ENCODE measurements at places on chromosomes 5 and 9.

- DNase-seq: no peak
Observed at GRCh38 chr9:33168941-33169544, 1.9 kb upstream of the B4GALT1 start.

- DNase-seq: no peak
Observed at GRCh38 chr9:80185112-80185738, 613.5 kb downstream of the TLE4 start.

GRCh38 chr5:98777295-98777694 lies 3.8 kb downstream of the RGMB start:
- no peak for DNase-seq

- no peak for DNase-seq
Observed at GRCh38 chr5:579211-579610, 32.9 kb upstream of the CEP72 start.

- no peak for DNase-seq
Observed at GRCh38 chr5:23352446-23352845, 155.0 kb upstream of the PRDM9 start.

GRCh38 chr9:82670000-82670399 lies 392.9 kb downstream of the RASEF start:
- DNase-seq: no peak

DNA sequence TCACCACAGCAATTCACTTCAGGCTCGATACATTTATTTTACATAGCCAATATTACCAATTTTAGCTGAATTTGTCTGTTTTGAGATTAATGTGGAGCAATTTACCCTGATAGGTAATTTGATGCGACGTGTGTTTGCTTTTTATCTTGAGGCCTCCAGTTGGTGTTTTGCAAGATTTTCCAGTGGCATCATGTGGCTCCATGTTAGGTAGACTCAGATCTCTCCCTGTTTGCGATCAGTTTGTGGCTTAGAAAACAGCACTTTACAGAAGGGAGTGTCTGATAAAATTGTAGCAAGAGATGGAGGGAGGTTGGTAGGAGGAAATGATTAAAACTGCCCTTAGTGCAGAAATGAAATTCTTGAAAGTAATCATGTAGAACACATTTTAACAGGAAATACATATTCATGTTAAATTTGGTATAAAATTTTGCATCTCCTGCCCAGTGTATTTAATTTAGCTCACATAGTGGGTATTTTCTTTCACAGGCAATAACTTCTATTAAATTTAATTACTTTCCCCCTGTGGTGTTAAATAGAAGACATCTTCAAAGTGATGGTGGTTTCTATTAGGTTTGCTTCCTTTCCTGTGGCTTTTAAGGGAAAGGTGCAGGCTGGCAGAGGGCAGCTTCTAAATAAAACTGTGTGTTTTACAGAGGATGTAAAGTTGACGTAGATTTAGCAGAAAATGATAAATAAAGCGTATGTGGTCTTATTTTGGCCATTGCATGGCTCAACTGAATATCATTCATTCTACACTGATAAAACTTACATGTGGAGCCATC lies 135.8 kb downstream of the KDM4C start:
- DNase-seq: no peak

GRCh38 chr5:96893342-96893741 lies 17.0 kb downstream of the ERAP2 start:
- DNase-seq: no peak

- no peak for DNase-seq
Observed at GRCh38 chr5:108521841-108522506, 140.1 kb upstream of the FBXL17 start.

DNA sequence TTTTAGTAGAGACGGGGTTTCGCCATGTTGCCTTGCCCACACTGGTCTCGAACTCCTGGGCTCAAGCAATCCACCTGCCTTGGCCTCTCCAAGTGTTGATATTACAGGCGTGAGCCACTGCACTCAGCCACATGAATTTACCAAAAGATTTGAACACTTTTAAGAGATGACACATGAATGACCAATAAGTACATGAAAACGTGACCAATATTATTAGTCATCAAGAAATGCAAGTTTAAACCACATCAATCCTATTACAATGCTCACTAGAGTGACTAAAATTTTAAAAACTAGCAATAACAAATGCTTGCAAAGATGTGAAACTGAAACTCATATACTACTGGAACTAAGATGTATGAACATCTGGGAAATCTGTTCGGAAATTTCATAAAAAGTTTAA lies 54.3 kb downstream of the NR6A1 start:
- DNase-seq: no peak

- no peak for DNase-seq
Observed at GRCh38 chr9:108545436-108545835, 310.4 kb downstream of the ACTL7B start.

DNA sequence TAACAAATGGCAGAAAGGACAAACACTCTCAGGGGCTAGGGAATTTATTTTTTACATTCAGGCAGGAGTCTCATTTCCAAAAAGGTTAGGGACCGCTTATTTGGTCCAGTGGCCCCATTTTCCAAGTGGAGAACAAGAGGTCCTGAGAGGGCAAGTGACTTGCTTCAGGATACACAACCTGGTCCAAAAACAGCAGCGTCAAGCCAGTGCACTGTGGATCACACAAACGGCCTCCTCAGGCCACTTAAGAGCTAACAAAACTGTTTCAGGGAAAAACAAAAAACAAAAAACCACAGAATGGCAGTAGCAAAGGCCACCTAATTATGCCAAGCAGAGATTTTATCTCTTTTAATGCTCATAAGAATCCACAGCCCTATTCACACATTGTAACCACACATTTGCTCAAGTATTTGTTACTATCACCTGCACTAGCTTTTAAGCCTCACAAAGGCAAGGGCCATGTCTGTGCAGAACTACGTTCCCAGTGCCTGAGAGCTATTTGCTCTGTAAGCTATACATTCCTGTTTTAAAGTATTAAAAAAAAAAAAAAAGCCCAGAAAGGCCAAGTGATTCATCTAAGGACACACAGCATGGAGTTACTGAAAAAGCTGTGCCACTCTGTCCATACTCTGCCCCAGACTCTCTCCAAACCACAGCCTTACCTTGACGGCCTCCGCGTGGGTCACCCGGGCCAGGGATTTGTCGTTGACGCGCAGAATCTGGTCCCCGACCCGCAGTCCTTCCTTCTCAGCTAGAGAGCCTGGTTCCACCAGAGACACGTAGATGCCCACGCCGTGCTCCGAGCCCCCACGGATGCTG lies 1.5 kb downstream of the WHRN start:
- DNase-seq: no peak

- no peak for DNase-seq
Observed at GRCh38 chr9:71349218-71349617, 227.8 kb upstream of the TRPM3 start.

DNA sequence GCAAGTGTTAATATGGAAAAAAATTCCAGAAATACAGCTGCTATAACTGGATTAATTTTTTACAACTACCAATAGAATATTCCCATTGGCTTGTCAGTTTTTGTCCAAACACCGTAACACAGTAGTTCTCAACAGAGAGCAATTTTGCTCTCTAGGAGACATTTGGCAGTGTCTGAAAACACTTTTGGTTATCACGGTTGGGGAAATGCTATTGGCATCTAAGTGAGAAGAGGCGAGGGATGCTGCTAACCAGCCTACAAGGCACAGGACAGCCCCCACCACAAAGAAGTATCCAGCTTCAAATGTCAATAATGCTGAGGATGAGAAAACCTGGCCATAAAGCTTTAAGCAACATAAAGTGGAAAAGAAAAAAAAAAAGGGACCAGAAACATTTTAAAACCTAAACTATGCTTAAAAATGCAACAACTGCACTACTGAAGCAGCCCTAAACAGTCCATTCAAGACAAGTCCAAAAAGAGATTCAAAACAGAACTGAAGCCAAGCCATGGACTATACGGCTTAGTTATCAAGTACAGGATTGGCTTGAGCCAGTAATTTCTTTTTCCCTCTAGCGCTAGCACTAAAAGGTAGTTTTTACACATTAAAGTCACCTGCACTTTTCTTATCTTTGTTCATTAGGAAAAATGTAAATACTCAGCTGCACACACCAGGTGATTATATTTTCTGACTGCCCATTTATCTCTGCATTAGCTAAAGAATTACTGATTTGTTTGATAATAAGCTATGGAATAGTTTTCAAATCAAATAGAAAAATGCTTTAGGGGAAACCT lies 83.9 kb downstream of the NR3C1 start:
- DNase-seq: no peak

DNA sequence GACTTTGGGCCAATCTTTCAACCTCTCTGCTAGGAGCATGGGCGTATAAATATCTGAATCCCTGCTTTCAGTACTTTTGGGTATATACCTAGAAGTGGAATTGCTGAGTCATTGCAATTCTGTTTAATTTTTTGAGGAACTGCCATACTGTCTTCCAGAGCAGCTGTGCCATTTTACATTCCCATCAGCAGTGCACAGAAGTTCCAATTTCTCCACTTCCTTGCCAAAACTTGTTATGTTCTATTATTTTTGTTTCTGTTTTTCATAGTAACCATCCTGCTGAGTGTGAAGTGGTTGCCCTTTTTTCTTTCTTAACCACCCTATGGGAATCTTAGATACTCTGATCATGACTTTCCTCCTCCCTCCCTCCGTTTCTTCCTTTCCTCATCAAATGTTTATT lies 11.1 kb upstream of the CCIN start:
- no peak for DNase-seq

DNA sequence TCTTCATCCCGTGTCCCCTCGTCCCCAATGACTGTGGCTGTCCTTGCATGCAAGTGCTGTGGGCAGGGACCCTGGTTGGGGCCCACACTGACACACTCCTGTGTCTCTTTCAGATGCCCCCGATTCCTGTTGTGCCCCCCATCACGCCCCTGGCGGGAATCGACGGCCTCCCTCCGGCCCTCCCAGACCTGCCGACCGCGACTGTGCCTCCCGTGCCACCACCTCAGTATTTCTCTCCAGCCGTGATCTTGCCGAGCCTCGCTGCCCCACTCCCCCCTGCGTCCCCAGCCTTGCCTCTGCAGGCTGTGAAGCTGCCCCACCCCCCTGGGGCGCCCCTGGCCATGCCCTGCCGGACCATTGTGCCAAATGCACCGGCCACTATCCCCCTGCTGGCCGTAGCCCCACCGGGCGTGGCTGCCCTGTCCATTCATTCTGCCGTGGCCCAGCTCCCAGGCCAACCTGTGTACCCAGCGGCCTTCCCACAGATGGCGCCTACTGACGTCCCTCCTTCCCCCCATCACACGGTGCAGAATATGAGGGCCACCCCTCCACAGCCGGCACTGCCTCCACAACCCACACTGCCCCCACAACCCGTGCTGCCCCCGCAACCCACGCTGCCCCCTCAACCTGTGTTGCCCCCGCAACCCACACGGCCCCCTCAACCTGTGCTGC lies 75.0 kb downstream of the WNK2 start:
- no peak for DNase-seq

DNA sequence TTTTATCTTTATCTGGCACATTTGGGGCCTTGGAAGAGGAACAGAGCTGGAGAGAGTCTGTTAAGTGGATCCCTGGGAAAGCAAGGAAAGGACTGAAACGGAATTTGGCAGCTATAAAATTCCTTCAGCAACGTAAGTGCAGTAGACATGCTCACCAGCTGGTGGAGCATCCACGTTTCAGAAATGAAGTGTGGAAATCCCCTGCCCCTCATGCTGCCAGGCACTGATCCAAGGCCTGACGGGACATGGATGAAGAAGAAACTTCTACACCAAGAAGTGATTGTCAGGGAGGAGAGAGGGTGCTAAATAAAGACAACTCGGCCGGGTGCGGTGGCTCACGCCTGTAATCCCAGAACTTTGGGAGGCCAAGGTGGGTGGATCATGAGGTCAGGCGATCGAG lies 209.3 kb downstream of the ROR2 start:
- DNase-seq: no peak

- DNase-seq: no peak
Observed at GRCh38 chr9:121690316-121690715, 38.9 kb downstream of the DAB2IP start.

DNA sequence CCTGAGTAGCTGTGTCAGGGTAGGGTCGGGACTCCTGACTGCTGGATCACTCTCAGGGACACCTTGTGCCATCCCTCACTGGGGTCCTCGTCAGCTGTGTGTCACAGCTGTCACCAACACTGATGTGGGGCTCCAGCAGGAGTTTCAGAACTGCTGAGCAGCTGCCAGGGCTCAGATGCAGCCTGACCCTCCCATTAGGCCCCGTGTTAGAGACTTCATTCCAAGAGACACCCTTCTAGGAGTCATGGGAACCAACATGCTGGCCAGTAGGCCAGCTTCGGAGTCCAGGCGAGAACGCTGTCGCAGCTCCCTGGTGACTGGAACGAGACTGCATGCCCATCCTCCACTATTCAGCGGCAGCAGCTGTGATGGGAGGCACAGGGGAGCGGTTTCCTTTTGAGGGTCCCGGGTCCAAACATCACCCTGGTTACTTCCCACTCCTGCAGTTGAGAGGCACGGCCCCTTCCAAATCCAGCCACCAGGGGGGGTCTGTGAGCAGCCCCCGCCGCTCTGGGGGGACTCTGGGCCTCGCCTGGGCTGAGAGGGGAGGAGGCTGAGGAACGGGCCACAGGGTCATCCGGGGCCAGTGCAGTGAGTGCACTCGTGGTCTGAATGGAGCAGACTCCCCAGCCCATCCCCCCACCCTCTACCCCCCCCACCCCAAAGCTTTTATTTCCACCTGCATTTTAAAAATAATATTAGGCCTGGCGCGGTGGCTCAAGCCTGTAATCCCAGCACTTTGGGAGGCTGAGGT lies 12.6 kb upstream of the TCF7 start:
- peak; percentile 54 for DNase-seq

DNA sequence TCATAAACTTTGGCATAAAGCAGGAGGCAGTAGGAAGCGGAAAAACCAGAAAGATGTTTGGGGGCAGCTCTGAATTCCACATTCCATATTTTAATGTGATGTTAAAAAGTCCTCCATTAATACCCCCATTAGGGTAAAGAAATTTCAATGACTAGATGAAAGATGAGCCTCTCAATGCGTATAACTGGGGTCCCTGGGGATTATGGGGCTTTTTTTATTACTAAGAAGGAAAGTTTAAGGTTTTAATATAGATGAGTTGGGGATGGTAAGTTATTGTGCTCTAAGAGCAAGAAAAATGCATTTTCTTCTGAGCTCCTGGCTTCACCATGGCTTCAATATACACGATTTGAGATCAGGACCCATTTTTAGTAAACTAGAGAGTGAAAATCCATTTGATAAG lies 321.9 kb downstream of the CDK5RAP2 start:
- no peak for DNase-seq

DNA sequence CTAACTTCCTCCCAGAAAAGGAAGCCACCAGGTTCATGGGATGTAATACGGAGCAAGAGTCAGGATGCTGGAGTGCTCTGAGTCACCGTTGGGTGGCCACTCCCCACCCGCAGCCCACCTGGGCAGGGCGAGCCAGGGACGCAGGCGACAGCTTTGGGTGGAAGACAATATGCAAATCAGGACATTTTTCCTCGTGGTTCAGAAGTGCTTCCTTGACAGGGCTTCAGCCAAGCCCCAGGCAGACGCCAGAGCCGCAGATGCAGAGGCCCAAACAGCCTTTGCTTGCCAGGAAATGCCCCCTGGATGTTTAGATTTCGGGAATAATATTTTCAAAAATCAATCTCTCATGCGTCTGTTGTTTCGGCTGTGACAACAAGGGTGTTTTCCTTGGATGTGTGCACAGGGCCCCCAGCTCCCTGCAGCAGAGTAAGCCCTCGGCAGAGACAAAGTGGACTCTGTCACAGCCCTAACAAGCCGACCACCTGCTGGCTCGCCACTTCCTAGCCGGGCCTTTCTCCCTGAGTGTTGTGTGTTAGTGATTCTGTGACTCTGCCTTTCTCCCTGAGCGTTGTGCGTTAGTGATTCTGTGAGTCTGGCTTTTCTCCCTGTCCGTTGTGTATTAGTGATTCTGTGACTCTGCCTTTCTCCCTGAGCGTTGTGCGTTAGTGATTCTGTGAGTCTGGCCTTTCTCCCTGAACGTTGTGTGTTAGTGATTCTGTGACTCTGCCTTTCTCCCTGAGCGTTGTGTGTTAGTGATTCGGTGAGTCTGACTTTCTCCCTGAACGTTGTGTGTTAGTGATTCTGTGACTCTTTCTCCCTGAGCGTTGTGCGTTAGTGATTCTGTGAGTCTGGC lies 11.8 kb upstream of the SLC9A3 start:
- no peak for DNase-seq
